ENCODE measurements at places on chromosomes 6 and 20.

DNA sequence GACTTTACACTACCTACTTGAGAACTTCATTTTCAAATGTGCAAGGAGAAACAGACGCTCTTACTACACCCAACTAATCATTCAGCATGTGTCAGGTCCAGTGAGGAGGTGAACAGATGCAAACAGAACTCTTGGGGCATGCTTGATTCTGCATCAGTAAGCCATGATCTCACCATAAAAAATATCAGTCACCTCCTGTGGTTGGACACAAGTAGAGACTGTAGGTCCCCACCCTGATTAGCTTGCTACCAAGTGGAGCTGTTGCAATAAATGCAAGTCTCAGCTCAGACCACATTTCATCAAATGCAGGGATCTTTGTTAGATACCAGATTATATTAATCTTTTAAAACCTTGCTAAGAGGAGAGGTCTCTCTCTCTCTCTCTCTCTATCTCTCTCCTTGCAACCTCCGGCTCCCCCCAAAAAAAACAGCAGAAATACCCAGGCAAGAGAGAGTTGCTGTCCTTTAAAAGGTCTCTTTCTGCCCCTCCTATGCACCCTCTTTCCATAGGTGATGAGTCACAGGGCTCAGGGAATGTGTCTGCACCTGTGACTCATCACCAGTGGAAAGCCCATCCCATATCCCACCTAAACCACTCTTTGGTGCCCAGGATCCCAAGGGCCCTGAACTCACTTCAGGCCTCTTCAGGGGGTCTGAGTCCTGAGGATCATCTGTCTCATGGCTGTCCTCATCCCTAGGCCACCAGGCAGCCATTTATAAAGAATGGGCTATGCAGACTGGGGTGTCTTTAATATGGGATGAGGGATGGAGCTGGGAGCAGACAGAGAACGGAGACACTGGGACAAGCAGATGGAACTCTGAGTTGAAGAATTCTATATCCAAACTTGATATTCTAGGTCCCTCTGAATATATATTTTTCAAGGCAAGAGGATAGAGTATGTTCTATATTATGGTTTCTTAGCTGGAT, 154.5 kb downstream of the QRSL1 start:
- no peak overlapping the region for H3K27ac ChIP-seq
- H3K4me3 ChIP-seq, result no peak overlapping the region
- H3K4me1 ChIP-seq, result no peaks in the 10 kb centered on the region
- H3K36me3 ChIP-seq, result no peaks in the 10 kb centered on the region

DNA sequence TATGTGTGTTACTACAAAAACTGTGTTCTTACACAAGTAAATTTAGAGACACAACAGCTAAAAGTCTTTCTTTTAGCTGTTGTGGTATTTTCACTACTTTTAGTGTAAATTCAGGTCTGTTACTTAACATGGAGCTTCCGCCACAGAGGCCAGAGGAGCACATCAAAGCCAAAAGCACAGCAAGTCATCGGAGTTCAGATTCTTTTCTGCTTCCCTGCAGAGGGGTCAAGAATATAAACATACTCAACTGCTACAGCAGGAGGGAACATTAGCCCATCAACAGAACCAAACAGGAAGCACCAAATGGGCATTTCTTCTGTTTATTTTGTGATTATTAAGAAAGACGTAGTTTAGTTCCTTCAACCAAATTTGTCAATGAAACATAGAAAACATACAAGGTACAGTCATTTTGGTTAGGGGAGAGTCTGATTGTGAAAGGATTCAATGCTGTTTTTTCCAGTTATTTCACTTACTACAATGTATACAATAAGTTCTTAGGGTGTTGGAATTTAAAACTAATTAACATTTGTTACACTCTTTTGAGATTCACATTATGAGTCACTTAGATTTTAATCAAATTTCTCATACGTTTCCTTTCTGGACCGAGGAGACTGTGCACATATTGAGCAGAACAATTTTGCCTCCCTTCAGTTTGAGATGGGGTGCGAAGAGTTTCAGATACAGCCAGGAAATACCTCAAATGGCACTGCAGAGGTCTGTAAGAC, 42.8 kb upstream of the DSE start:
- peaks cover 1% of the 10 kb centered on the region for H3K4me1 ChIP-seq
- H3K36me3 ChIP-seq, result no peaks in the 10 kb centered on the region
- no peaks in the 10 kb centered on the region for H3K27me3 ChIP-seq
- DNase-seq, result no peak
- H3K27ac ChIP-seq, result no peak overlapping the region
- H3K4me3 ChIP-seq, result no peak overlapping the region

GRCh38 chr6:136312975-136313374, 23.3 kb upstream of the BCLAF1 start:
- H3K4me3 ChIP-seq, result no peak overlapping the region
- no peak overlapping the region for H3K27ac ChIP-seq
- DNase-seq, result no peak
- H3K36me3 ChIP-seq, result no peaks in the 10 kb centered on the region

GRCh38 chr6:133551847-133552341, 310.7 kb downstream of the EYA4 start:
- H3K27me3 ChIP-seq, result peaks cover 2% of the 10 kb centered on the region
- DNase-seq, result no peak
- no peak overlapping the region for H3K4me3 ChIP-seq
- no peaks in the 10 kb centered on the region for H3K36me3 ChIP-seq

DNA sequence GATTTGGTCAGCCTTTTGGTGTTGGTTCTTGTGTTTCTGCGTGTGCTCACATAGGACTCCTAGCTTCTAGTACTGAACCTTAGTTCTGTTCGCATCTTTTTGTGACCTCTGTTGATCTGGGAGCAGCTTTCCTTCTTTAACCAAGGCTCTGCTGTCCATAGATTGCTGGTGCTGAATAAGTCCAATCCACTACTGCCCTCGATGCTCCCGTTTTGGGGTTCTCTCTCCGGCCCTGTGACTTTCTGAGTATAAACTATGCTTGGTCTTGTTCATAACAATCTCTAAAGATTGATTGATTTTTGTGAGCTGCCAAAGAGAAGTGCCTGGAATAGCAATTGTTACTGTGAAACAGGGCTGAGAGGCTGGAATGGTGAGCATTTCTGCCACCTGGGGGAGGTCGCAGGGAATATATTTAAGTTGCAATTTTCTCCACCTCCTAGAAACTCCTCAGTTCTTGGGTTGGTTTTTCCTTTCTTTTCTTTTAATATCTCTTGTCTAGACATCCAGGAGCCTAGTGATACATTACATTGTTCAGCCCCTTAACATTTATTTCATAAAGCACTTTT, 422.9 kb upstream of the CHD6 start:
- peaks cover 2% of the 10 kb centered on the region for H3K27me3 ChIP-seq
- H3K4me3 ChIP-seq, result no peak overlapping the region
- no peak overlapping the region for H3K27ac ChIP-seq
- H3K4me1 ChIP-seq, result no peaks in the 10 kb centered on the region

Measured in T-helper 2 cell treated with Interferon-gamma antibody and Interleukin-4, amounts not matched to agents 5 μg/mL and 100 μg/mL, for 36 hours (primary cell).